NCI-H510A (cell line): ENCODE measurements at places on chromosomes 1 and 21.

- no peak for DNase-seq
These were observed 30.5 kb downstream of the KRTAP10-1 start for GRCh38 chr21:44509539-44509938.

GRCh38 chr1:67836769-67837168 is 3.5 kb upstream of the GNG12 start:
- no peak for DNase-seq

- DNase-seq, result no peak
These were observed 19.5 kb downstream of the LUZP1 start for GRCh38 chr1:23149114-23149513.

DNA sequence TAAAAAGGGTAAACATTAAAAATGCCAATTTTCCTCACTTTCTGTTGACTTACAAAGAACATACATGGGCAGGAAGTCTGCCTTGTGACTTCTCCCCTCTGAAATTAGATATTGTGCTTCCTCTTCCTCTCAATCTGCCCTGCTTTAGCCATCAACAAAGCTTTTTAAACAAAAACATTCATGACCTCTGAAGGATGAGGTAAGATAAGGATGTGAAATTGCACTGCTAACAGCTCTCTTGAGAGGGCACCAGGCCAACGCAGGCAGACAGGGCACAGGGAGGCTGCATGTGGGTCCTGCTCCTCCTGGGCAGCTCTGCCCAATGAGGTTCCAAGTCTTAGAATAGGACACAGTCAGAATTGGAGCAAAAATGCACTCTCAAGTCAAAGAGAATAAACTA is 62.1 kb downstream of the DEGS1 start:
- no peak for DNase-seq

- no peak for DNase-seq
These were observed 51.0 kb downstream of the CASQ2 start for GRCh38 chr1:115717541-115717940.

DNA sequence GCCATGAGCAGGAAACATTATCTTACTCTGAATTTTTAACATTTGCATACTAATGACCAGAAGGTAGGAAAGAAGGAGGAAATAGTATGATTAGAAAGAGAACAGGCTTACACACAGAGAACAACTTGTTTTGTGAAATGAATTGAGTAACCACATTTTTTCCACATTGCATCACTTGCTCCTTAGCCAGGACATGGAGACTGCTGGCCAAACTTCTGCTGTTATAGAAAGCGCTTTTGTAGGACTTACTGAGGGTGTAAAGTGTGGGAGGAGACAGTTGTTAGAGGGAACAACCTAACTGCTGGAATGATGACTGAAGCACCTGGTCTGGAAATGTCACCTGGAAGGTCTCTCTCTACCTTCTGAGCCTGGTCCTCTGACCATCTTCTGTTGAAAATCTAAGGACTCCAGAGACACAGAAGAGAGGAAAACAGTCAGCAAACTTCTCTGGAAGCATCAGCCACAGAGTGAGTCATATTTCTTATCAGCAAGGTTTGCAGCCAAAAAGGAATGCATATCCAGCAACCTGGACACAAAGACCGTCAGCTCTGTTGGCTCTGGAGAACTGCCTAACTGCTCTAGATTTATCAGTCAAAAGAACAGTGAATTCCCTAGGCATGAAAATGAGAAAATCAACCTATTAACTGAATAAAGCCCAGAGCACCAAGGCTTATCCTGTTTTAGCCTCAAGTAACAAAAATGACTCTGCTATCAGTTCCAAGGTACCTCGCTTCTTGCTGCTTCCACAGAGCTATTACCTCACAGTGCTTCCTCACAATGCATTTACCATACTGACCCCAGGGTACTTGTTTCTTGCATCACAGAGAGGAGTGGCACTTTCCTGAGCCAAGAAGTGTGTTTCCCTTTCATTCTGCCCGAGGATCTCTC is 88.0 kb upstream of the SLFNL1 start:
- no peak for DNase-seq

GRCh38 chr1:113452921-113453770 is 62.8 kb downstream of the MAGI3 start:
- DNase-seq, result no peak

- no peak for DNase-seq
These were observed 29.8 kb upstream of the LRRC38 start for GRCh38 chr1:13543451-13544220.

- no peak for DNase-seq
These were observed 18.5 kb upstream of the LYPLAL1 start for GRCh38 chr1:219155135-219155534.
